Natural killer cell (primary cell): ENCODE measurements at places on chromosomes 5 and 9.

DNA sequence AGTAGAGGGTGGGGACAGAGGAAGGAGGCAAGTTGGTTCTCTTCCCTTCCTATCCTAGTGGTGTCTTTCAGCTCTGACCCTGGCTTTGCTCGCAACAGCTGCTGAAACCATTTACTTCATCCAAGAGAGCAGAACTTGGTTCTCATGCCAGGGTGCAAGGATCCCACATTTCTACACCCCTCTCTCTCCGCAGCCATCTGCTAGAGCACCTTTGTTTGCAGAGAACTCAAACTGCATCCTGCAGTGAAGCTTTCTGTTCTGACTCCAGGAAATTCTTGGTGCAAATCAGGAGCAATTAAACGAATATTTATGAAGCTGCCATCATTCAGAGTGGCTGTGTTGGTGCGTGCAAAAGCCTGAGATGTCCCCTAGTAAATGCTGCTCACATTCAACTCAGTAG, 31.9 kb downstream of the NEUROG1 start:
- no peak for DNase-seq

- no peak for DNase-seq
These were observed 147.6 kb downstream of the NR2F1-AS1 start for GRCh38 chr5:93433422-93433821.

GRCh38 chr5:142842994-142843905, 73.1 kb downstream of the ARHGAP26 start:
- no peak for DNase-seq

- no peak for DNase-seq
These were observed 581.2 kb upstream of the ZNF608 start for GRCh38 chr5:125327676-125328075.

- DNase-seq = no peak
These were observed at the start of gene OR5C1 for GRCh38 chr9:122788831-122789230. Gene OR5C1 (plus strand): TSS chr9:122788933. CDS start chr9:122788933, 0 bp downstream.

DNA sequence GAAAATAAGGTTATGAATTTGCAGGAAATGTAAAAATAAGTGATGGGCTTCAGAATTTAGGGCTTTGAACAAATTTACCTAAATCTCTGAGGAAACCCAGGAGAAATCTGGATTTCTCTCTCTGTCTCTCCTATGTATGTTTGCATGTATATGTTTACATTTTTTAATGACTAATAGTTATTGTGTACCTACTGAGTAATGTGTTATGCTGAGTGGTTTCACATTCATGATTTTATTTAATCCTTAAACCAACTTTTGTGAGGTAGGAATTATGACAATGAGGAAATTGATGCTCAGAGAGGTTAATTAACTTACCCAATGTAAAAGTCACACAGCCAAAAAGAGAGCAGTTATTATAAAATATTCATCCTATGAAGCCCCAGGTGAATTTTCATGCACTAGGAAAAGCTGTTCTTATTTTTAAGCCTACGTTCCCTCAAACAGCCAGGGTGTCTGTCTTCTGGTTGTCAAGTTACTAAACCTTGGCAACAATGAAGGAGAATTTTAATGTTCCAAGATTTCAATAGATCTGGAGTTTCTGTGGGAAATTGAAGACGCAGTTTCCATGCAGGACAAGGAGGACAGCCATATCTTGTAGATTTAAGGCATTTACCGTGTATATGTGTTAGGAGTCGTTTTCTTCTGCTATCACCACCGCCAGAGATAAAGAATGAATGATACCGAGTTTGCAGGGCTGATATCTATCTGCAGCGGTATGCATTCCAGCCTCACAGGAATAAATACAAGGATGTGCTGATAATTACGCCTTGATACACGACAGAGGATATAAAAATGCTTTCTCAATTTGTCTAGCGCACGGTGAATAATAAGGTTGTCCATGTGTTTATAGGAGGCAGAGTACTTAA, 484.8 kb downstream of the ZSWIM6 start:
- DNase-seq = no peak

DNA sequence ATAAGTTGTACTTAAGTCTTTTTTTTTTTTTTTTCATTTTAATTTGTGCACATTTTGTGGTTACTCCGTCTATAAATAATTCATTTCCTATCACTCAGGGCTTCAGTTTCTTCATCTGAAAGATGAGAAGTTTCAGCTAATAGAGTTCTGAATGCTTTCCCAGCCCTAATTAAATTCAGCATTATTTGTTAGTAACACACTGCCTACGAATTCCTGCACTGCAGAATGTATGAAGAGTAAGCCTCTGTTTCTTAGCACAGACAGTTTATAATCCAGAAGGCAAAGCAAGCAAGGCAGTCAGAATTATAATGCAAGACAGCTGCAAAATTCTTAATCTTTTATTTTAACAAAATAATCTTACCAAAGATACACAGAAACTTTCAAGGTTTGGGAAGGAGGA, 138.0 kb upstream of the GHR start:
- no peak for DNase-seq

DNA sequence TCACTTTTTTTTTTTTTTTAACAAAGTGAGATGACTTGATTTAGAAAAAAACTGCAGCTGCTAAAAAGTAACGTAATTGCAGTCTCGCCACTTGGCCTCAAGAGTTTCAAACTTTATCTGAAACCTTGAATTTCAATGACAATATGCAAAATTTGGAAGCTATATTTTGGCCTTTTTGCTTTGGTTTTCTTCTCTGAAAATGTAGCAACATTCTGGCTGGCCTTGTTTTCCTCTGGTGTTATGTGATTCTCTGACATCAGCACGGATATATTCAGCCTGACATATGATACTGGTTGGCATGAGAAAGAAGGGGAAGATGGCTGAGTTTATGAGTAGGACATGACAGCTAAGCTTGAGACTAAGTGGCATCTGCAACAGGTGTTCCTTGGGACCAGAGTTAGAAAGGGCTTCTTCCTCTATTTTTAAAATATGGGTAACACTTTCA, 136.5 kb downstream of the MEF2C start:
- no peak for DNase-seq

DNA sequence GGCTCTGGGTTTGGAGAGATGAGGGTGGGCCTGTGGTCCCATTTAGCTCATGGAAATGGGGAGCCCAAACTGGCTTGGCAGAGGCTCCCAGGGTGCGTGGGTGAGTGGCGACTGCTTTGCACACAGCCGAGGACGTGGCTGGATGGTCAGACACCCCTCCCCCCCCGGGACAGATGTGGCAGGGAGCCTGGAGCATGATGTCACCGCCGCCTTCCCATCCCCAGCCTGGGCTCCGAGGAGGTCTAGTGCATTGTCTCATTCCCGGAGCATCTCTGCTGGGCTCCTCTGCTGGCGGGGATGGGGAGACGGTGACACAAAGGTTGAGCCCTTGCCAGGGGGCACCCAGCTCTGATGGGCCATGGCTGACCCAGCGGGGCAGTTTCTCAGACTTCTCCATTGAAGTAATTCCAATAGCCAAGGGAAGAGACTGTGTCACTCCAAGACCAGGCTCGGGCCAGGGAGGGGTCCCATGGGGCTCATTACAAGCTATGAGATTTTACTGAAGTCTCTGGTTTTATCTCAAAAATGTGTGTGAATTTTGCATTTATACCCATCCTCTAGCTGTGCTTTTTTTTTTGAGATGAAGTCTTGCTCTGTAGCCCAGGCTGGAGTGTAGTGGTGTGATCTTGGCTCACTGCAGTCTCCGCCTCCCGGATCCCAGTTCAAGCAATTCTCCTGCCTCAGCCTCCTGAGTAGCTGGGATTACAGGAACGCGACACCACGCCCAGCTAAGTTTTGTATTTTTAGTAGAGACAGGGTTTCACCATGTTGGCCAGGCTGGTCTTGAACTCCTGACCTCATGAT, 36.1 kb downstream of the HMCN2 start:
- DNase-seq = no peak

DNA sequence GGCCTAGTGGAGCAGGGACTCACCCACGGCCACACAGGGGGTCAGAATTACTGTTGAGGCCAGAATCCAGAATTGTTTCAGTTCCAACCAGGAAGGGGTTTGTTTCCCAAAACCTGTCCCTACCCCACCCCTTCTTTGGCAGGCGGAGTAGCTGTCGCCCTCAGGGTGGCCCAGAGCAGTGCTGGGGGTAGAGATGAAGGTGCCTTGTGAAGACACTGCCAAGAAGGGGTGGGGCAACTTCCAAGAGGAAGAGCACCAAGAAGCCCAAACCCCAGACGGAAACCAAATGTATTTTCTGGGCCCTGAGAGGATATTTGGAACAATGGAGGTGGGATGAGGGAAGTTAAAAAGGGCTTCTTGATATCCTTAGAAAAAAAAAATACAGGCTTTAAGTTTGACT, 11.4 kb upstream of the NDST1 start:
- no peak for DNase-seq

DNA sequence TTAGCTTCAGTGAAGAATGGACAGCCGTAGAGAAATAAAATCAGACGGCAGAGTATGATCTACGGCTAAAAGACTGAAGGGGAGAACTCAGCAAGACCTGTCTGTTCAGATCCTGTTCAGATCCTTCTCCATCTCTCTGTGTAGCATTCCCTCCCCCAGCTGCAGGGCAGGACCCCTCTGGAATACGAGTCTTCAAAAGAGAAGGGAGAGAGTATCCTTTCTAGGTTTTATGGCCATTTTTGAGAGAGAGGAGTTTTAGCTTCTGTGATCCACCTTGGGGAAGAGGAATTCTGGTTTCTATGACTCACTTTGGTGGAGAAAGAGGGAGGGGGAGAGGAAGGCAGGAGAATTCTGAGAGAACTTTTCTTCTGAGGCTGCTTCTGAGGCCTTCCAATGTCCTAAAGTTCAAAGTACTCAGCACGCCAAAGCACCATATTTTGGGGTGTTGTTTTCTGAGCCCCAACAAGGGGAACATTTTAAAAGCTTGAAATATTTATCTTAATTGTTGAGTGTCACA, 194.4 kb upstream of the TLE4 start:
- DNase-seq = no peak

GRCh38 chr9:91786132-91786896, 163.7 kb downstream of the ROR2 start:
- no peak for DNase-seq

DNA sequence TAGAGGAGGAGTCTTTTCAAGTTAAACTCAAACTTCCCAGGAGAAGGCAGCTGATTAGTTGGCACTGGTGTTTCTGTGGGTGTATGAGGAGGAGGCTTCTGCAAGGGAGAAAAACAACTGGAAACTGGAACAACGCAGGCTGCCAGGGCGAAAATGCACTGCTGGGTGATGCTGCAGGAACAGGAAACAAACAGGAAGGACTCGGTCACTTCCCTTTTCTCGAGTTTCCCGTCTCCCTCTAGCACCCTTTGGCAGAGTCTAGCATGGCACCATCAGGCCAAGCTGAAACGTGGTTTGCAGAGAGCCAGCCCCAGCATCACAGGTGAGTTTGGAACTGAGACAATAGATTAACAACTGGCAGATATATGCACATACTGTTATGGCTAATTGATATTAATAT, 77.5 kb upstream of the CAST start:
- DNase-seq = no peak

- DNase-seq = no peak
These were observed 40.0 kb downstream of the NUDT12 start for GRCh38 chr5:103522586-103522985.

DNA sequence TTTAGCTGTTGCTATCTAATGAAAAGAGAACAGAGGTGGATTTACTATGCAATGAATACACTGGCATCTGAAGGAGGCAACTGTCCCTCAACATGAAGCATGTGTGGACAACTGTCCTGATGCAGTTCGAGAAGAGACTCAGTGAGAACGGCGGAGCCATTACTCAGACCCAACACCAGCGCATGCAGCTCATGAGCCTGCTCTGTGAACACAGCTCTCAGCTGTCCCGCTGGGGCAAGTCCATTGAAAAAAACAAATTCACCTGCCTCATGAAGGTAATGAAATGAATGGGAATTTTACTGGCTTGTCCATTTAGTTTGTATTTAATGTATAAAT, 78.8 kb downstream of the SPTLC1 start:
- no peak for DNase-seq

GRCh38 chr9:37035648-37036370, 1.7 kb upstream of the PAX5 start:
- peak; percentile 33 for DNase-seq

GRCh38 chr5:1914471-1914870, 31.7 kb upstream of the IRX4 start:
- DNase-seq = no peak

- DNase-seq = no peak
These were observed 132.4 kb downstream of the EFNA5 start for GRCh38 chr5:107538331-107538730.

GRCh38 chr9:16664211-16664610, 206.3 kb downstream of the BNC2 start:
- no peak for DNase-seq

- no peak for DNase-seq
These were observed 97.7 kb downstream of the PRDM6 start for GRCh38 chr5:123186771-123187170.

DNA sequence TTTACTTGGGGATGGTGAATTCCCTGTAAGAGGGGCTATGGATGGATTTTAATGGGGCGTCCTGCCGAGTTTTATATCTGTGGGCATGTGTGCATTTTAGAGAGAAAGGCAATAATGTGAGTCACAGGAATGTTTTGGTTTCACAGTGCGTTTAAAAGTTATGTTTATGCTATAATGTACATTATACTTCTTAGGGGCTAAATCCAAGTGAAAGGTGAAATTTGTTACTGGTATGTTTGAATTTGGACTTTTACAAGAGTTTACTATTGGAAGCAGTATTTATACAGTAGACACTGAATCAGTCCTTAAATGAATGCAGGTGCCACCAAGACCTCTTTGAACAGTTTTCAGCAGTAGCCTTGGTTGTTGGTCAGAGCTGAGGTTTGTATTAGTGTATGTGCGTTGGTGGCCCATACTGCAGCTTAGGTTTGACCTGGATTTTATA, 5.6 kb downstream of the JMY start:
- no peak for DNase-seq

DNA sequence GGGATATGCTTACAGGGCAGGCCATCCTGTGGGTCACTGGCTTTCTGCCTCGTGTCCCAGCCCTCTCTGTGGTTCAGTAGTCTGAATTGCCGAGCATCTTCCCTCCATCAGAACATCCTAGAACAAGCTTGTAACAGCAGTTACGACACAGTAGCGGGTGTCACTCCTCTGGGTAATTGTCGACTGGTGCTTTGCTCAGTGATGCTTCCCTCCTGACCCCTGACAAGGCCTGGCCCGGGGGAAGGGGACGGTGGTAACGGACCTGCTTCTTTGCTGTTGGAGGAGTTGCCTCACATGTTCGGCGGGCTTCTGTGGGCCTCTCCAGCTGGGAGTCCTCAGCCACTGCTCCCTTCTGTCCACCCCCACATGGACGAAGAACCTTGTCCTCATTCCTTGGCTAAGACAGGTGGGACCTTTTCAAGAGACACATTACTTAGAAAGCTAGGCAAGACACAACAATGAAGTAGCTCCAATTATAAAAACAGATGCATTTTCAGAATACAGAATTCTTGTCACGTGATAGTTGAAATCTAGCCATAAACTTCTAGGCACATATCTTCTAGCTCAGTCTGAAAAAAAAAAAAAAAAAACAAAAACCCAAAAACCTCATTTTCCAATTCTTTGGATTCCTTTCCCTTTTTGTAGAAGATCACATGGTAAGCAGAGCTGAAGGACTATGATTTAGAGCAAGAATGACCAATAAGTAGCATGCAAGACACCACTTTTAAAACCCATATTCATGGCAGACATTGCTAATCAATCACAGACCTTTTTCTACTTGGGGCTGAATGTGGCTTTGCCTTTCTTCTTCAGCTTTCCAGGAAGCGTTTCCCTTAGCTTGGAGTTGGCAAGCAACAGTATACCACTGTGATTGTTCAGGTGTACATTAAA, 25.0 kb downstream of the HMCN2 start:
- DNase-seq = no peak
